ENCODE measurements at places on chromosomes 1 and 21.

- no peak for DNase-seq
These were observed 1609.8 kb downstream of the AMY1C start for GRCh38 chr1:105359457-105359856.

DNA sequence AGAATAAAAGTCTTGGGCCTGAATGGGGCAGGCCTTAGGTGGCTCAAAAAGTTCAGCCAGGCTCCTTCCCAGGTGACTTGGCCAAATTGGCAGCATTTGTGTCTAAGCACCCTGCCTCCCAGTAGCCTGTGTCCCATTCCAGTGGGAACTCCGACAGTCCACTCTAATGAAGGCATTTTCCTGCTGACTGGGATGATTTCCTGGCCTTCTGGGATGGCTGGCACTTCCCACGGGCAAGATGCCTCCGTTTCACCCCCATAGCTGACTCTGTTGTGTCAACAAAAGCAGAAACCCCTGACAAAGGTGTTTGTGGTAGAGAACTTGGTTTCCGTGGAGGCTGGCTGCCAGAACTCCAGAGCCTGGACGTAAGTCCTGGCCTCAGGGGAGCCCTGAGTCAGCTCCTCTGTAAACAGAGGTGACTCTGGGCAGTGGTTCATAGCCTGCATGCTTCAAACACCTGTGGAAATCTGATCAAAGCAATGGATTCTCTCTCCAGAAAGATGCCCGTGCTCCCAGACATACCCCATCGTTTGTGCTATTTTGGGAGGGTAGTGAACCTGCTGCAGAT is 36.6 kb downstream of the WNT3A start:
- no peak for DNase-seq

DNA sequence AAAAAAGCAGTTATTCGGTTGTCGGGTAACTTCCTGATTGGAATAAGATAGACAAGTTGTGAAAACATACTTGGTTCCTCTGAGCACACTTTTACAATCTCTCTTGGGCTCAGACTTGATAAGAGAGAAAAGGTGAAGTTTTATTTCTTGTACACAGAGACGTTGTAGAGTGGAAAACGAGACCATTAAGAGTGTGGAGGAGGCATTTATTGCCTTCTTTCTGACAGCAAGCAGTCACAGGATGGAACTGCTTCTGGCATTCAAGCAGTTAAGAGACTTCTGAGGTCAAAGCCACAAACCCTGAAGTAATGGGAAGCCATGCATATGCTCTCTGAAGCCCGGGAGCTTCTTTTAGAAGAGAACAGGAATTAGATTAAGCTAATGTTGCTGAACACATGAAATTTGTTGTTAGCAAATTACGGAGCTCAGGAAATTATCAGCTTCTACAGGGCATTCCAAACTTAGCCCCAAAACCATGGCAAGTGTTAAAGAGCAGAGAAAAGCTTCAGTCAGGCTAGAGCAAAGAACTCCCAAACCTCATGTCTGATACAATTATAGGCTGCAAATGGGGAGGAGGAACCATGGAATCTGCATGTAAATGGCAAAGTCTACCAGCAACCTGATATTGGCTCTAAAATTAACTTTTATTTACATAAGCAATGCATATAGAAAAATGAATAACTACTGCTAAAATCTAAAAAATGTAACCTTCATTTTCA is 26.0 kb downstream of the S1PR1 start:
- DNase-seq: no peak

DNA sequence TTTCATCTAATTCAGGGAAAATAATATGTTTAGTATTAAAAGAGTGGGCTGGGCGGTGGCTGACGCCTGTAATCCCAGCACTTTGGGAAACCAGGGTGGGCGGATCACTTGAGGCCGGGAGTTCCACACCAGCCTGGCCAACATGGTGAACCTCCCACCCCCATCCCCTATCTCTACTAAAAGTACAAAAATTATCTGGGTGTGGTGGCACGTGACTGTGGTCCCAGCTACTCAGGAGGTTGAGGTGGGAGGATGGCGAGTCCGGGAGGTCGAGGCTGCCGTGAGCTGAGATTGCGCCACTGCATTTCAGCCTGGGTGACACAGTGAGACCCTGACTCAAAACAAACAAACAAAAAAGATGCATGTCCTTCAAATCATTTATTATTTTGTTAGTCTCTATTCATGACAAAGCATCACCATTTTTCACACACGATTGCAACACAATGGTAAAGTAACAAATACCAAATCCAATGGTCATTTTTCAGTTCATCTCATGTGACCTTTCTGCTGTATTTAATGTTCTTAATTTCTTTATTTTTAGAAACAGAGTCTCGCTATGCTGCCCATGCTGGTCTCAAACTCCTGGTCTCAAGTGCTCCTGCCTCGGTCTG is 1.0 kb downstream of the MSH4 start:
- DNase-seq: no peak

GRCh38 chr1:184558691-184559090 is 171.9 kb downstream of the C1orf21 start:
- no peak for DNase-seq

- no peak for DNase-seq
These were observed 28.5 kb downstream of the PGM1 start for GRCh38 chr1:63621698-63622097.

Measured in T-helper 9 cell (primary cell).